ENCODE measurements at places on chromosomes 5 and 9.

DNA sequence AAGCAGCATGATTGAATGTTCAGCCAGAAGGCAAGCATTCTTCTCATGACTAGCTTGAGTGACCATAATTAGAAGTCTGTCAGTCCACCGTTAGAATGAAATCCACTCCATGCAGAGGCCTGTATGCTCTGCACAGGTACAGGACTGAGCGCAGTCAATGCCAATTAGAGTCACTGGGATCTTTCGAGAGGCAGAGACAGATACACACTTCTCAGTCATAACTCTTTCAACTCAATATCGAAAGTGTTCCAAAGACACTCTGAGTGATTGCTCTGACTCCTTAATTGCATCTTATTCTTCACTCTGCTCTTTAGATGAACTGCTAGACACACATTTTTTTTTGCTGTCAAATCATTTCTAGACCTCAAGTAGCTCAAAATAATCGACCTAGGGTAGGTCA lies 203.6 kb downstream of the GABRB2 start:
- DNase-seq, result no peak

- peak; percentile 68 for DNase-seq
Measured at GRCh38 chr9:104868687-104869404, 59.1 kb downstream of the ABCA1 start.

DNA sequence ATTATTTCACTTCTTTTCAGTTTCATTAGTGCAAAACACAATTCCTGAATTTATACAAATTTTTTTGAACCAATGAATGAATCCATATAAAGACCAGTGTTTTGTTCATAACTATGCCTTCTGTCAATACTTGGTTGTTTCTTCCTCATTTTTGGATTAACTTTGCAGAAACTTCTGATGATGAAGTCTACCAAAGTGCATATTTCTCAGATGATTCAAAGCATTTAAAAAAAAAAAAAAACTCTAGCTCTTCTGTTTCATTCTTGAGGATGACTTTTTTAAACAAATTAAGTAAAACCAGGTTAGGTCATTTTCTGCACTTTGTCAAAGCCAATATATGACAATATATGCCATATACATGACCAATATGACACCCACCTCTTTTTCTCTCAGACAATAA lies 92.6 kb downstream of the CHSY3 start:
- DNase-seq, result no peak

- no peak for DNase-seq
Measured at GRCh38 chr5:173659423-173659822, 43.0 kb upstream of the BOD1 start.

DNA sequence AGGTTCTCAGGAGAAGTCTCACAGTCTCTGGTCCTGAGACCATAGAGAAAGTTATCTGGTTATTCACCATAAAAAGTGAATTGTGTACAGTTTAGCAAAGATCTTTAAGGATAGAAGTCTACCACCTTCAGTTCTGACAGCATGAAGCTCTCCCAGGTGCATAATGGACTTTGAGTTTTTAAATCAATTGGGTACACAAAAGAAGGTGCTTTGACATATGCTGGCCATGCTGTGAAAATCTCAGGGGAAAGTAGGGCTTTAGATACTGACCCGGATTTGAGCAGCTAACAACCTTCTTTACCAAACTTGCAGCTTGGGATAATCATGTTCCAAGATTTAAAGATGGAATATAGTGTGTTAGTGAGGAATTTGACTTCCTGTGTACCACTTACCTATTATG lies 264.2 kb downstream of the ZSWIM6 start:
- no peak for DNase-seq

GRCh38 chr5:80701597-80701996 lies 46.8 kb upstream of the DHFR start:
- DNase-seq, result no peak

- no peak for DNase-seq
Measured at GRCh38 chr9:27065288-27065687, 43.7 kb upstream of the TEK start.

DNA sequence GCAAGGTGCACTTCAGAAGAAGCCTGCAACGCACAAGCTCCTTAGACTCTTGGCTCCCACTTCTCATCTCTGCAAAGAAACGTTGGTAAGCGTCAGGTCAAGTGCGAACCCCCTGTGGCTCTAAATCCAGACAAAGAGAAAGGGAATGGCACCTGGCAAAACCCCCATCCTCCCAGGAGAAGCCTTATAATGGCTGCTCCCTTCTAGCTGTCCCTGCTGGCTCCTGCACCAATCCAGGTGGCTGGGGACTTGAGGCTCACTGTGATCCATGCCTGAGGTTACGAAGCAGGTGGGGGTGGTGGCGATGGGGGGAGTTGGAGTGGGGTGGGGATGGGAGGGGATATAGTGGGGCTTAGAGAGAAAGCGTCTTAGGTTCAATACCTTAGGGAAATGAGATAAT lies 272.8 kb downstream of the DENND1A start:
- no peak for DNase-seq

- no peak for DNase-seq
Measured at GRCh38 chr9:89879701-89880100, 274.9 kb downstream of the GADD45G start.

DNA sequence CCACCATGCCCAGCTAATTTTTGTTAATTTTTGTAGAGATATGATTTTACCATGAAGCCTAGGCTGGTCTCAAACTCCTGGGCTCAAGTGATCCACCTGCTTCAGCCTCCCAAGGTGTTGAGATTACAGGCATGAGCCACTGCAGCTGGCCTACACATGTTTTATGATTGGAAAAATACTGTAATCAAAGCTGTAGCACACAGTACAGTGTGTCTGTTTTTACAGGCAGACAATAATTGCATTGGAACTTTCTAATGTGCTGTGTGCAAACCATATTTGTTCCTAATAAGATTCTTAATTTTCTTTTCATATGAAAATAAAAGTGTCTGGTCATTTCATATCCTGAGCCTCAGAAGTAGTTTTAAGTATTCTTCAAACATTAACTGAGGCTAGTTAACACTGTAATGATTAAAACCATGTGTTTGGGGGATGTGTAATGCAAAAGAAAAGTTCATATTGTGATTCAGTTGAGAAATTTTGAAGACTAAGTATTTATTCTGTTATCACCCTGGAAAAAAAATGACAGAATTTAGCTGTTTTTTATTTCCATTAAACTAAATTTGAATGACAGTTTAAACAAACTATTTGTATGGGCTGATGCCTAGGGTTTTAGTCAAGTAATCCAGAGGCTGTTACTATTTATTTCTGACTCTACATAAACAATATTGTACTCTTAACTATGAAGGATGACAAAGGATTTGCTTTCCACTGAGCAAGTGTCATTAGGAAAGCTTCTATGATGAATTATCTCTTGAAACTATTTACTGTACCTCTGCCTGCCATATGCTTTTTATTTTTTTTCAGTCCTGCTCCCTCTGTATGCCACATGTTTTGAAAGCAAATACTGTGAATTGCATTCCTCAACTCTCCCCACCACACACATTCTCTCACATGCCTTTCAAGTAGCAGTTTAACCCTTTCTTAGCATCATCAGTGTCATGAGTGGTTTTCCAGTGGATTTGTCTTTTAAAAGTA lies 111.5 kb downstream of the MTREX start:
- DNase-seq, result no peak

GRCh38 chr5:168676501-168676900 lies 97.3 kb upstream of the PANK3 start:
- no peak for DNase-seq

- no peak for DNase-seq
Measured at GRCh38 chr9:129775448-129775798, 22.6 kb upstream of the PTGES start.

DNA sequence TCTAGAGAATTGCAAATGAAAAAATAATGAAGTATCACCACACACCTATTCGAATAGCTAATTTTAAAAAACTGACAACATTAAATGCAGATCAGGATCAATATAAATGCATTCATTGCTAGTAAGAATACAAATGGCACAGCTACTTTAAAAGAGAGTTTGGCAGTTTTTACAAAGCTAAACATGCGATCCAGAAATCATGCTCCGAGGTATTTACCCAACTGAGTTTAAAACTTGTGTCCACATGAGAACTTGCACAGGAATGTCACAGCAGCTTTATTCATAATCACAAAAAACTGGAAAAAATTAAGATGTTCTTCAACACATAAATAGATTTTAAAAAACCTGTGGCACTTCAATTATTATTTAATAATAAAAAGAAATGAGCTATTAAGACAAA lies 345.5 kb upstream of the TRPC7 start:
- no peak for DNase-seq

GRCh38 chr9:88197781-88198340 lies 59.6 kb upstream of the SPATA31C2 start:
- DNase-seq, result peak; percentile 76

DNA sequence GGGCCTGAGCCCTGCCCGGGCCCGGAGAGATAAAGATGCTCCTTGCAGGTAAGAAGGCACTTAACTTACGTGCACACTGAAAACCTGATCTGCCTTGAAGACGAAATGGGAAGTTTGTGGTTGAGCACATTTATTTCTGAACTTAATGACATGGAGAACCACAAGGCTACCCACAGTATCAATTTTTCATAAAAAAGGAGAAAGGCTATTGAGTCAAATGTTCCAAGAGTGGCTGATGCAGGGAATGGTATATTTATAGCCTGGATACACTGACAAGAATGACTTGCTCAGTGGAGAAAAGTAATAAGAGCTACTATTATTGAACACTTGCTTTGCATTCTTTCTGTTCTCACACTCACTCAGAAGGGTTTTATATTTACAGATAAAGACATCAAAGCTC lies 419.3 kb downstream of the ACTL7B start:
- no peak for DNase-seq

GRCh38 chr5:37549411-37549810 lies 170.3 kb downstream of the WDR70 start:
- DNase-seq, result no peak

GRCh38 chr5:135697959-135698345 lies 119.2 kb upstream of the CXCL14 start:
- no peak for DNase-seq
